HAP-1 (cell line): ENCODE measurements at places on chromosomes 2 and 18.
A peak's percentile ranks its signal among the peaks of the same experiment; 100 is the strongest.

DNA sequence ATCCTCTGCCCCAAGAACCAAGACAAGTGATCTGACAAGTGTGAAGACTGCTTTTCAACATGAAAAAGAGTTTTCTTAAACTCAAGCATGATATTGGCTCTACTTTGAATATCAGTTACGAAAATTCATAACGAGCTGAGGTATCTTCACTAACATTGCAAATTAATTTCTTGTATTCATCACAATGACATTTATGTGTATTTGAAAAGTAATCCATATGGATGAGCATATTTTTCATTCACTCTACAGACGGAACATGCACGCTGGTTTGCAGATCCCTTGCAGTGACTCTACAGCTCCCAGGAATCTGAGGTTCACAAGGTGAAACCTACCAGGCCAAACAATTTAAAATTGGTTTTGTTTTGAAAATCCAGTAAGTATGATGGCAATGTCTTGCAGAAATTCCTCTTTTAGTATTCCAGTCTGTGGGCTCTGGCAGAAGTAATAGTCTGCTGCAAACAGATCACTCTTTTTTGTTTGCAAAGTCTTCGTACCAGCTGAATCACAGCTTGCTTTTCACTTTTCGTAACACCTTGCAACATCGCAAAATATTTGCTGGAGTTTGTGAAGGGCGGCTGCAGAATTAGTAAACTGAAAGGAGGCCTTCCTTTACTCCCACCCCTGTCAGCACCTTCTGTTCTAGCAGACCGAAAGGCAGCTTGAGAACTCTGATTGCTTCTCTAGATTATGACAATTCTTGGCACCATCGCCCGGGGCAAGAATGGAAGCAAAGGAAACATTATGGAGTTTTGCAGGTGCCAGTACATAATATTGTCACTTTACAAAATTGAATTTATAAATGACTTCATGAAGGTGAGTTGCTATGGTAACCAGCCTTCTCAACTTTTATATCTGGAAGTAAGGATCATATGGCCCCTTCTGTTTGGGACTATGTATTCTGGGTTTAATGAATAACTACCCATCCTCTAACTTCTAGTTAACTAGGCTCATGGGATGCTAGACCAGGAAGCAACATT is 168.7 kb downstream of the TMEM247 start:
- DNase-seq: no peak

- DNase-seq: no peak
Measured at GRCh38 chr2:25293958-25294562, 47.7 kb downstream of the DNMT3A start.

GRCh38 chr2:12610314-12610713 is 106.4 kb upstream of the TRIB2 start:
- no peak for DNase-seq

DNA sequence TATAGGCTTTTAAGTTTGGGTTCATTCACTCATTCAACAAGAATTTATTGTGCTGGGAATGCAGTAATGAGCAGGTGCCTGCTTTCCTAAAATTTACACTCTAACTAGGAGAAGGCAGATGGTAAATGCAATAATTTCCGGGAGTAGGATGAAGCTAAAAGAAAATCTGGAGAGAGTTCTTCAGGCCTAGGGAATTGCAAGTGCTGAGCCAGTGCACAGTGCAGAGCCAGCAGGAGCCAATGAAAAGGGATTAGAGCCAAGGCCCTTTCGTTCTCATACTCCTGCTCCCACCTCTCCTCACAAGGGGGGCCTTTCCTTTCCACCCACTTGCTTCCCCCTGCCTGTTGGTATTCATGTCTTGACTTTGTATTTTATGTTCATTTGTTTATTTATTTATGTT is 55.1 kb downstream of the CFAP221 start:
- DNase-seq: no peak

- no peak for DNase-seq
Measured at GRCh38 chr2:201558232-201558631, 85.1 kb downstream of the TMEM237 start.

DNA sequence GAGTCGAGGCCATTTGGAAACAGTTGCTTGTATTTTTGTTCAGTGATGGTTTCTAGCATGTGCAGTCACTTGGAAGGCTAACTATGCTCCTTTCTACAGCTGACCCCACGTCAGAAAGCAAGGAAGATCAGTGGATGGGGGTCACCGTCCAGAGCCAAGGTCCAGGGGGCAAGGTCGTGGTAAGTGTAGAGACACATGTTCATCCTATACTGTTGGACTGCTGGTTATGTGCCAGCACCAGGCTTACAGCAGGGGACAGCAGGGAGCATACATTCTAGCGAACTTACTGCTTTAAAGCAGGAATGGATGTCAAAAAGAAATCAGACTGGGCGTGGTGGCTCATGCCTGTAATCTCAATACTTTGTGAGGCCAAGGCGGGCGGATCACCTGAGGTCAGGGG is 40.0 kb downstream of the ITGA6 start:
- no peak for DNase-seq

GRCh38 chr2:219001577-219002394 is 8.6 kb upstream of the CRYBA2 start:
- no peak for DNase-seq

- no peak for DNase-seq
Measured at GRCh38 chr2:73414696-73415095, 29.1 kb downstream of the ALMS1 start.

DNA sequence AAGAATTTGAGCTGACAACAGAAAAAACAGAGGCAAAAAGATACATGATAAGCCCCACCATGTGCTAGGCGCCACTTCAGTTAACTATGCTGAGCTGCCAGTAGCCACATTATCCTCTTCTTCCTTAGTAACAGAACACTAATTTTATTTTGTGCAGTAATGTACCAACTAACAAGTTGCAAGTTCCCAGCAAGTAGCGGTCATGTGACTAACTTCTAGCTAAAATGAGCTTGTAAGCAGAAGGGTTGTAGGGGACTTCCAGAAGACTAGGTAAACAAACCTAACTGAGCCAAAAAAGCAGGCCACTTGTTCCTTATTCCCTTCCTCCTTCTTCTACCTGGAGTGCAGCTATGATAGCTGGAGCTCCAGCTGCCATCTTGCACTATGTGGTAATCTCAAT is 75.5 kb downstream of the DTNB start:
- DNase-seq: no peak

- DNase-seq: no peak
Measured at GRCh38 chr18:777021-777420, 35.0 kb downstream of the YES1 start.

- DNase-seq: peak; percentile 14
Measured at GRCh38 chr2:152647552-152647951, 69.7 kb downstream of the PRPF40A start.

DNA sequence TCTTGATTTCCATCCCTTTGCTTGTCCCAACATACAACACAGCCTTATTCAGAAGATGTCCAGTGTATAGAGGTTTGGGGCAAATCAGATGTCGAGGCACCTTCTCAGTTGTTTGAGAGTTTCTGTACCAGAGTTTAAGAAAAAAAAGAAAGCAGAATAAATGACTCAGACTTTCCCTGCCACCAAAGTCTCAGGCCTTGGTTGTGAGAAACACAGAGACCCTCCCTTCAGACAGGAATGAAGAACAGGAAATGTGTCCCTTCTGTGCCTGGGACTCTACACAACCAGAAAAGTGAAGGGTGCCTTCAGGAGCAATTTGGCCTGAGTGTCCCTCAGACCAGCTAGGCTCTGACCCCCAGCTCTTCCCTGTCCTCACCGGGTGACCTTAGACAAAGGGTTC is 37.3 kb upstream of the REL start:
- DNase-seq: no peak

- peak; percentile 41 for DNase-seq
Measured at GRCh38 chr2:85468704-85469349, 50.3 kb downstream of the SH2D6 start.

GRCh38 chr2:158487419-158487818 is 30.7 kb downstream of the PKP4 start:
- no peak for DNase-seq

GRCh38 chr18:13584825-13585224 is 141.5 kb downstream of the FAM210A start:
- no peak for DNase-seq

GRCh38 chr18:2482706-2483475 is 88.4 kb downstream of the METTL4 start:
- DNase-seq: no peak

GRCh38 chr2:226017107-226017506 is 617.6 kb downstream of the NYAP2 start:
- DNase-seq: no peak

- DNase-seq: no peak
Measured at GRCh38 chr2:105504459-105504858, 105.6 kb upstream of the FHL2 start.
